GM10248 (cell line): ENCODE measurements at places on chromosomes 5 and 9.

DNA sequence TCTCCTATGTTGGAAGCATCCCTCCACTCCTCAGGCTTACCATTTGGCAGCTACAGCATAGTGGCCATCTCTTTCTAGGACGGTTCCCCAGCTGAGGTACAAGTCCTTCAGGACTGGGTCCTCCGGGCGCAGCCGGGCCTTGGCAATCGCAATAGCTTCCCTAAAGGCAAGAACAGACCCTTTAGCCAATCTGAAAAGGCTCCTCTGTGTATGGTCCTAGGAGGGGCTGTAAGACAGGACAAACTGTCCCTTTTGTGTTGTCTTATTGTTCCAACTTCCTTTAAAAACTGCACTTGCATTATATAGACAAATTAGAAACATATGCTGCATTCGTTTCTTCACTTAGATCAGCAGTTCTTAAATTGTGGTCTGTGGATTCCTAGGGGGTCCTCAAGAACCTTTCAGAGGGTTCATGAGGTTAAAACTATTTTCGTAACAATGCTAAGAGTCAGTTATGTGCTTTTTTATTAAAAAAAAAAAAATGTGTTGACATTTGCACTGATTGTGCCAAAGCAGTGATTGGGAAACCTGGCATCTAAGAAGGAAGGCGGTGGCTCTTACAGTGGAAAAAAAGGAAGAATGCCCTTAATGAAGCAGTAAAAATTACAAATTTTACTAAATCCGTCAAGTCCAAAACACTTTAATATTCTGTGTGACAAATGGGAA is 38.7 kb downstream of the GEMIN5 start:
- DNase-seq: no peak

- no peak for DNase-seq
Observed at GRCh38 chr5:156411185-156411613, 84.2 kb downstream of the SGCD start.

DNA sequence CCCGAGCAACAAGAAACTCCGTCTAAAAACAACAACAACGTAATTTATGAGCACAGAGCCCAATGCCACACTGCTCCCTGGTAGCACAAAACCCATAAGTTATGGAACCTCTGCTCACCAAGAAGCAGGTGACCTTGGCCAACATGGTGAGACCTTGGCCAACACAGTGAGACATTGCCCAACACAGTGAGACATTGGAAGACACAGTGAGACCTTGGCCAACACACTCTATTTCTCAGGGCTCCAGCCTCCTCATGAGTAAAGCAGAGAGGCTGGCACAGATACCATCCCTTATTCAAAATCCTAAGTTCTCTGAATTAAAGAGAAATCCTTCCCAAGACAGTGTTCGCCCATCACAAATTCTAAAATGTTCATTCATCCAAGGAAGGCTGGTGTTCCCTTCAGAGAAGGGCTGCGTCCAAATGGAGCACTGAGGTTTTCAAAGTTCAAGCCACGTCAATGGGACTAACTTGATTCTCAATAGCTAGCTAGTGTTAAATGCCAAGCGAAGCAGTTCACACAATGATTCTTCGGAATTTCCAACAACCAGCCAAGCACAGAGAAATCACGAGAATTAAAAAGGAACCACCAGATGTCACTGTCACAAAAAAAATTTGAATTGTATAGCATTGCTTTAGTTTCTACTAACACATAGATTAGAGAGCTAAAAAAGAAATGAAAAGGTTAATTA is 29.5 kb downstream of the TTC39B start:
- DNase-seq: no peak

- no peak for DNase-seq
Observed at GRCh38 chr9:113395000-113395861, 5.9 kb downstream of the ALAD start.

GRCh38 chr5:133930061-133930812 is 38.2 kb downstream of the C5orf15 start:
- DNase-seq: peak; percentile 63

DNA sequence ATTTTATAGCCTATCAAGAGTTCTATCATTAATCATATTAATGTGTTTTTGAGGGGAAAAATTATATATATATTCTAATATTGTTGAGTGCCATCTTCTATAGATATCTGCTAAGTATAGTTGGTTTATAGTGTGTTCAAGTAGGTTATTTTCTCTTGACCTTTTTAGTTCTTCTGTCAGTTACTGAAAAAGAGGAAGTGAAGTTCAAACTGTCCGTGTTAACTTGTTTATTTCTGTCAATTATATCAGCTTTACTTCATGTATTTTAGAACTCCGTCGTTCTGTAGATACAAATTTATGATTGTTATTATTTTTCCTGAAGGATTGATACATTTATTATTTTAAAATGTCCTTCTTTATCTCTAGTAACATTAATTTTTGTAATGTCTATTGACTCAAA is 1209.1 kb downstream of the CDH12 start:
- no peak for DNase-seq

- DNase-seq: no peak
Observed at GRCh38 chr5:127330116-127330515, 39.5 kb downstream of the MEGF10 start.

- peak; percentile 78 for DNase-seq
Observed at GRCh38 chr5:134101686-134102439, 12.6 kb upstream of the TCF7 start.

DNA sequence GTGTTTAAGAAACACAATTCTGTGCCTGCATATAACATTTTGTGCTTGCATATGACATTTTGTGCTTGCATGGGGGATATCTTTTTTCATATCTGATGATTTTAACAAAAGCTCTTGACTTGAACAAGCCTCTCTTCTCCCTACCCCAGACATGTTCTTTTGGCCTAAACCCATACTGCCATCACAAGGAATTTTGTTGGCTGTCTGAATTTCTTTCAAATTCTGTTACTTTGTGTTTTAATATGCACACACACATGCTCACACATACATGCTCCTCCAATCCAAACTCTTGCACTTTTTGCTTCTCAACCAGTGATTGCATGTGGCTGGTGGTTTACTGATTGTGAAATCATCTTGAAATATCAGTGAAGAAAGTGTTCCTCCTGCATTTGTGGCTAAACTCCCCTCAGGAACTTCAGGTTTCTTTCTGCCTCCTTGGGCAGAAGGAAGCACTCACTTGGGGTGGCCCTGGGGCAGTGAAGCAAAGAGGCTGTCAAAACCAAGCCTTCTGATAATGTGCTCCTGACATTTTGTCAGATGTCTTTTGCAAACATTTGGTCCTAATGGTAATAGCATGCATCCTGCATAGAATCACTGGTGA is 377.2 kb upstream of the KLF4 start:
- no peak for DNase-seq

- DNase-seq: peak; percentile 56
Observed at GRCh38 chr9:133048595-133048994, 13.2 kb upstream of the CEL start.

- no peak for DNase-seq
Observed at GRCh38 chr5:83453937-83454336, 17.6 kb upstream of the VCAN start.

- no peak for DNase-seq
Observed at GRCh38 chr5:69049151-69049550, 44.7 kb upstream of the SLC30A5 start.

GRCh38 chr5:154228696-154229095 is 38.2 kb downstream of the GALNT10 start:
- peak; percentile 71 for DNase-seq

- DNase-seq: no peak
Observed at GRCh38 chr5:139386050-139386438, 2.9 kb upstream of the SLC23A1 start.

- no peak for DNase-seq
Observed at GRCh38 chr5:178247481-178248456, 15.2 kb upstream of the PHYKPL start.

DNA sequence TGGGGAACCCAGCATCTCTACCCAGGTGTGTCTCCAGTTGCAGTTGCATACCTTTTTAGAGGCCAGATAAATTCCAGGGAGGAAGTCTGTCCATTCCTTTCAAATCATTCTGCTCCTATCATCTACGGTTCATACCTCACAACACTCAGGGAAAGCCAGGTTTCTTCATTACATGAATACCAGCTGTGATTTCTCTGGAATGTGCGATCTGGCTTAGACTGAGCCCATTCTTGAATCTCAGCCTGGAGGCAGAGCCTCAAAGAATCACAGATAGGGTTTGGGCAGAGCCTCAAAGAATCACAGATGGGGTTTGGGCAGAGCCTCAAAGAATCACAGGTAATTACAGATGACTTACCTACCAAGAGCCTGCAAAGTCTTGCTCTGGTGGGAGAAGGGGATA is 7.2 kb downstream of the P4HA2 start:
- DNase-seq: no peak

GRCh38 chr9:96203867-96204501 is 98.0 kb downstream of the HSD17B3 start:
- DNase-seq: no peak

DNA sequence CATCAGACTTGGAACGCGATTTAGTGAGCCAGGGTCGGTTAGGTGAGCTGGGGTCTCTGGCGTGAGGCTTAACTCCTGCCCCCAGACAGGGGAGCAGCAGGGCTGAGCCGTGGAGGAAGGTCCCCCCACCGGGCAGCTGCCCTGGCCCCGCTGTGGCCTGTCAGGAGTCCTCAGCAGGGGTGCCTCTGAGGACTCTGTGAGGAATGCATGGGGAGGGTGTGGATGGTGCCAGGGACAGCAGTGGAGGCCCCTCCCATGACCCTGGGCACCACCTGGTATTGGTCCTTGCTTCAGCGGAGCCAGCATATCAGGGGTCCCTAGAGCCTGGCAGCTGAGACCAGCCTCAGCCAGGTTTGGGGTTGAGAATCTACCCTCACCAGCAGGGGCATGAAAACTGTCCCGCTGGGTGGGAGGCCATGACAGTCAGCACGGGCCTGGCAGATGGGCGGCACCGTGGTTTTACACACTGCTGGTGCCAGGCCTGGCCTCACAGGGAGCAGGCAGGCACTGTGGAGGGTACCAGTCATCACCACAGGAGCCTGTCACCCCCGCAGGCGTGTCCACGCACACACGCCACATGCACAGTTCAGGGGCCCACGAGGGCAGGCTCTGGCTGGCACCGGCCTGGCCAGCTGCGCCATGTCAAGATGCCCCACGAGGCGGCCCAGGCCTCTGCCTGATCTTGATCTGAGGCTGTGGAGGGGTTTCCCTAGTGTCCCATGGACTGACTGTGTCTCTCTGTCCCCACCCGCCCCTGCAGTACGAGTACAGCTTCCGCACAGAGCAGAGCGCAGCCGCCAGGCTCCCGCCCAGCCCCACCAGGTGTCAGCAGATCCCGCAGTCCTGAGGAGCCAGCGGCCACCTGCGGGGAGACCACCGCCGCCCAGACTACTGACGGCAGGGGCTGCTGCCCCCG is 111.1 kb upstream of the LMX1B start:
- no peak for DNase-seq

DNA sequence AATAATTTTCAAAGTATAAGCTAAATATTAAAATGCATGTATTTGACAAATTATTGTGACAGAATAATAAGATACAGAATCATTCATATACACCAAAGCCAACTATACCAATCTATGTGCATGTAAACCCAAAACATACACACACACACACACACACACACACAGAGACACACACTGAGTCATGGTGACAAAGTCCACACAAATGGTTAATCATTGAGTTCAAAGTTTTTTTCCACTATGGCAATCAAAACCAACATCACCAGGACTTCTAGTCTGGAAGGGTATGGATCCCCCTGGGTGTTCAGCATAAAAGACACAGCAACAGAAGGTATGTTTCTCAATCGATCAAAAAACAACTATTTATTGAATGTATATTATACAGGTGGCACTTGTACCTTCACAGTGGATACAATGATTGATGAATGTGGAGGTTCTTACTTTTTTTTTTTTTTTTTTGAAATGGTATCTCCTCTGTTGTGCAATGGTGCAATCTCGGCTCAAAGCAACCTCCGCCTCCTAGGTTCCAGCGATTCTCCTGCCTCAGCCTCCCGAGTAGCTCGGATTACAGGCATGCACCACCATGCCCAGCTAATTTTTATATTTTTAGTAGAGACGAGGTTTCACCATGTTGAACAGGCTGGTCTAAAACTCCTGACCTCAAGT is 137.0 kb downstream of the PDE4D start:
- DNase-seq: no peak

DNA sequence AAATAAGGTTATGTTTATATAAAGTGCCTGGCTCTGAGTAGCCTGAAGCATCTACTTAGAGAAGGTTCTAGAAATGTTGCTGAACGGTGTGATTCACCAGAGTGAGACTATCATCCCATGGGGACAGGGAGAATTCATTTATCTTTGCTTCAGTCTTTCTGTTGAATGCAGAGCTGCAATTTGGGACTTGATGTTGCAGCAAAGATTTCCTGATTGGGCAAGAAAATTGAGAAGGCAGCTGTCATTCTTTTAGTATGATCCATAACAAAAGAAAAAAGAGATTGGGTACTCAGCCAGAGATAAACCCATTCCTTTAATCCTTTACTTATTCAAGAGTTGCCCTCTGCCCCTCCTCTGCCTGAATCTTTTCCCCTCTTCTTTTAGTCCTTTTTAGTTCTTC is 456.3 kb upstream of the WWC1 start:
- no peak for DNase-seq

GRCh38 chr5:61801174-61801573 is 469.1 kb downstream of the ZSWIM6 start:
- no peak for DNase-seq

DNA sequence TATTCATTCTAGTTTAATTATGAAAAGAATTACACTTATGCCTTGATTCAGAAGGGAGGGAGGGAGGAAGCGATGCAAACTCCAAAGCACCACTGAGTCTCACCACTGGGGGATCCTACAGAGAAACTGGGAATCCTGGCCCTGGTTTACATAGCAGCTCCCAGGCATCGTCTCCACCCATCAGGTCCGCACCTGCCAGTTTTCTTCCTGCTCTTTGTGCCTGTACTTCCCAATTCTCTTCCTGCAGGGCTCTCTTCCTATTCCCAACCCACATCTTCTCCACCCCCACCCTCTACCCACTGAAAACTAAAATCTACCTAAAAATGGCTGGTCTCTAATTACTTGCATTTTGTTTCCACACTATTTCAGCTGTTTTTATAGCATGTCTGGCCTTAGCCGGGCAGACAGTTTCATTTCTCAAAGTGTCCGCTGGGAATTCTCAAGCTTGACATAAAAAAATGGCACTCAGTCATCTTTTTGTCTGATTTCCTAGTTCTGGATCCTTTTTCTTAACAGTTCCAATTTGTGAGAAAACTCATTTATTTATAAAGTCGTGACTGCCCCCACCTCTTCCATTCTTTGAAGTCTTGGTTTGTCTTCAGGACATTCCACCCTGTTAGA is 1.6 kb upstream of the TNIP1 start:
- no peak for DNase-seq

GRCh38 chr5:93280518-93280917 is 300.5 kb downstream of the NR2F1-AS1 start:
- DNase-seq: no peak

- no peak for DNase-seq
Observed at GRCh38 chr9:22416692-22417060, 29.9 kb upstream of the DMRTA1 start.

GRCh38 chr5:147417135-147417813 is 92.6 kb downstream of the DPYSL3 start:
- no peak for DNase-seq
